ENCODE measurements at places on chromosomes 2 and 18.

- DNase-seq = no peak
Measured at GRCh38 chr2:143607231-143608062, 478.2 kb downstream of the ARHGAP15 start.

DNA sequence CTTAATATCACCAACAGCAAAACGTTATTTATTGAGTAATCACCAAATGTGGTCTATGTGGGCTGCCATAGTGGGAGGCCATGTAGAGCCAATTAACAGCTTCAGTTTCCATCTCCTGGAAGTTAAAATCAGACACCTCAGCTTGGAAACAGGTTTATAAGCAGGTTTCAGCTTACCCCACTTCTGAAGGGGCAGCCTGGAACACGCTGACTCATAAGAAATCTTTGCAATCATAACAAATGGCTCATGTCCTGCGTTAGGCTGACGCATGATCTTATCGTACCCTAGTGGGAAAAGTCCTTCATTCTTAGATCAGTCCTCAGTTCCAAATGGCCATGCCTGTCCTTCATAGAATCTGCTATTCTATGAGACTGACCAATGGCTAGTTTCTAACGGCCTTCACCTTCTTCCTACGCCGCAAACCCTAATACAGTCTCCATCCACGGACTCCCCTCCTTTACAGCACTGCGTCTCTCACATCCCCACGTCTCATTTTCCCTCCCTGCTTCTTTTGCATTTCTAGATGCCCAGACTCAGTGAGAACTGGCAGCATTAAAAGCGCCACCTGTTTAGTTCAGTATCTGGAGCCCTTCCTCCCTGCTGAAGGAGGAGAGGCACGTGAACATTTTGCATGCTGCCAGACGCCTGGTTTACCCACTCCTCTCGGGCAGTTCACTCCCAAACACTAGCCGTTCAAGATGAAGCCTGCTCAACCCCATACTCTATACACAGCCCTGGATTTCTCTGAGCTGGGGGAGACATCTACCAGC, 24.2 kb upstream of the BZW1 start:
- DNase-seq = no peak

DNA sequence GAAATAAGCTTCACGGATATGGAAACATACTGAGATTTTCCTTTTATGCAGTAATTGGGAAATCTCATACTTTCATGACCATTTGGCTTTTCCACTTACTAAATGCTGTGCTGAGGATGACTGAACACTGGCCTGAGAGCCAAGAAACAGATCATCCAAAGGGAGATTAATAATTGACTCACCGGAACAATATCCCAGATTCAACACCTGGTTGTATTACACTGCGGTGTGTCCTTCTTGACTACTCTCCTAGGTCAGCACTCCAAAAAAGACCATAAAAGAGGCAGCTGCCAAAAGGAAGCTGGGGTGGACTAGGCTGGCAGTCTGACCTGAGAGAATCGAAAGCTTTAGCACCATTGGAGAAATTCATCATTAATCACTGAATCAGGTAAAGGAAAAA, 469.1 kb downstream of the CBLN2 start:
- no peak for DNase-seq

DNA sequence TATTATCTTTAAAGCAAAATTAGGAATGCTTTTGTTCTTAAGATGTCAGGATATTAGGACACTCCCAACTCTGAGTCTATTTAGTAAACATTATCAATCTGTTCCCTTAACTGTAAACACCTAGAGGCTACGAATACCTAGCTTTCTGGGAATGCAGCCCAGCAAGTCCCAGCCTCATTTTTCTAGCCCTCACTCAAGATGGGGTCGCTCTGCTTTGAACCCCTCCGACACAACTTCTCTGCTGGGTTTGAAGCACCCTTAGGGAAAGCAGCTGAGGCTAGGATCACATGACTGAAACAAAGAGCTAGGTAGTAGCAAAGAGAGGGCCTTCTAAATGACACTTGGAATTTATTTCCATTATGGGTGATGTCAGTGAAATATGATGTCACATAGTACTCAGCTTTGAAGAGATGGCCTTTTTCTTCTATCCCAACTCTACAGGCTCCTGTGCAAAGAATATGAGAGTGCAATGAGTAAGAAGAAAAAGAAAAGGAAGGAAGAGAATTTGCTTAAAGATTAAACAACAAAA, 114.7 kb downstream of the CSRNP3 start:
- no peak for DNase-seq

DNA sequence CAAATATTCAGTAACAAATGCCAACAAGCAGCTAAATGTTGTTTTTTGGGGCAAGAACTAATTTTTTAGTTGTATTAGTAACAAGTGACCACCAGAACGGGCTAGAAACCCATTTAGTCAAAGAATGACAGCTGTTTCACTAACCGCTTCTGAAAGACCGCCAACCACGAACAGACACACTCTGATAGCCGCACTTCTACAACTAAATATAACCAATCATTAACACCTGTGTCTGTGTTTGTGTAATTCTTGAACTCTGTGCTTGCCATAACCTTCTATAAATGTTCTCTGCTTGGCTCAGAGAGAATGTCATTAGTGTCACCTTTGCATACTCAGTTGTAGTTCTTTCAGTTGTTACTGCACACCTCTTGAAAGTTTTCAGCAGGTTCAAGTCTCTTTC, 526.3 kb upstream of the LRRTM1 start:
- DNase-seq = no peak

DNA sequence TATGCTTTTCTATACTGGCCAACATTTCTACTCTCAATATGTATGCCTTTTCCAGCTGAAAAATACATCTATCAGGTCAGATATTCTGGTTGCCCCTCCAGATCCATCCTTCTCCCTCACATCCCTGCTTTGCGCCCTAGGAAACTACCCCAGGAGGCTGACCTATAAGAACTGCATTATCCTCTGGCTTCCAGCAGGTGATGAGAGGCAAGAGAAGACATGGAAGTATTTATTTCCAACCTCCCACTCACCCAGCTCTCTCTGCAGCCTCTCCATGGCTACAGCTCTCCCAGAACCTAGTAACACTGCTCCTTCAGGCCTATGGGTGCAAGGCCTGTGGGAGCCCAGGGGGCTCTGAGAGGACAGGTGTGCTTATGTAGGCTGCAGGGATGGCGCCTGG, 42.9 kb downstream of the ARID5A start:
- no peak for DNase-seq

GRCh38 chr2:100008956-100009355, 133.4 kb downstream of the AFF3 start:
- no peak for DNase-seq

DNA sequence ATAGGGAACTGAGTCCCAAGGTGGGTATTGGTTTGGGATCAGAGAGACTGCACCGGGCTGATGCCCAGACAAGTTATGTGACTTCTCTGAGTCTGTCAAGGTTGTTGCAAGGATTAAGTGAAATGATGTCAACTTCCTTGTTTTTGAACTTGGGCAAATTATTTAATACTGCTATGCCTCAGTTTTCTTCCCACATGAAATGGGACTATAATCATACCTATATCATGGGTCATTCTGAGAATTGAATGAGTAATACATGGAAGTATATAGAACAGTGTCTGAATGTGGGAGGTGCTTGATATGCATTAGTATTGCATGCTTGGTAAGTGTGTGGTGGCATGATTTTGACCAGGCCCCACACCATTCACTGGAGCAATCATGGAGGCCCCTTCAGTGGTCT, 99.0 kb downstream of the PRKCE start:
- DNase-seq = no peak

- DNase-seq = no peak
Measured at GRCh38 chr2:200170221-200170620, 136.3 kb upstream of the SPATS2L start.

GRCh38 chr2:53646788-53647187, 120.8 kb upstream of the CHAC2 start:
- DNase-seq = no peak

- no peak for DNase-seq
Measured at GRCh38 chr2:158127380-158127804, 25.7 kb downstream of the UPP2 start.

- DNase-seq = no peak
Measured at GRCh38 chr2:202687276-202687675, 52.5 kb downstream of the FAM117B start.

GRCh38 chr18:10274301-10274700, 180.1 kb upstream of the APCDD1 start:
- DNase-seq = no peak

DNA sequence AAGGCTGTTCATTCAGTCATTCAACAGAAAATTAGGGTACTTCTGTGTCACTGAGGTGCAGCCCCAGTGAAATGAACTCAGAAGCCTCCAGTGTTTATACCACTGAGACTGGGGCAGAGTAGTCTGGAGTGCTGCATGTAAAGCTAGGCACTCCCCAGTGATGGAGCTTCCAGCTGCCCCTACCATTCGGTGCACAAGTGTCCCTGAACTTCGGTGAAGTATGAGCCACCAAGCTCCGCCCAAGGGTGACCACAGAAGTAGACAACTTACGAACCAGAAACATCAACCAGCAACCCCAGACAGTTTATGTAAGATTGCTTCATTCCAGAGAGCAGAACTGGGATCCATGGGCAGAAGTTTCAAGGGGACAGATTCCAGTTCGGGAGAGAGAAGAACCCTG, 70.6 kb upstream of the FOSL2 start:
- no peak for DNase-seq

DNA sequence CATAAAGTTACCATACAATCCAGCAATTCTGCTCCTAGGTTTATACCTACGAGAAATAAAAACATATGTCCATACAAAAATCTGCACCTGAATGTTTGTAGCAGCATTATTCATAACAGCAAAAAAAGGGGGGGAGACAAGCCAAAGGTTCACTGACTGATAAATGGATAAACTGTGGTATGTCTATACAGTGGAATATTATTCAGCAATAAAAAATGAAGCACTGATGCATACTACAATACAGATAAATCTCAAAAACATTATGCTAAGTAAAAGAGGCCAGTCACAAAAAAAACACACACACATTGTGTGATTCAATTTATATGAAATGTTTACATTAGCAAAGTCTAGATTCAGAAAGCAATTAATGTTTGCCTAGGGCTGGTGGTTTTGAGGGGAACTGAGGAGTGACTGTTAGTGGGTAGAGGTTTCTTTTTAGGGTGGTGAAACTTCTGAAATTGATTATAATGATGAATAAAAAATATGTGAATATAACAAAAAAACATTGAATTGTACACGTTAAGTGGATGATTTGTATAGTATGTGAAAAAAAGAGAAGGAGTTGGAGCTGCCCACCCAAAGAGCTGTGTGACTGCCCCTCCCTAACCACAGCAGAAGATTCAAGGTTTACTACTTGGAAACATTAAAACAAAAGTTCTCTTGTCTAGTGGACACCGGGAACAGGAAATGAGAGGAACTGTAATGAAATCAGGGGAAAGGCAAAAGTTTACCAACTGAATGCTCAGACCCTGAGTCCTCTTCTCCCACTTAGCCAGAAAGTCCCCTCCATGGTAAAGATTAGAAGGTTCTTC, 13.4 kb downstream of the COLEC12 start:
- DNase-seq = no peak

DNA sequence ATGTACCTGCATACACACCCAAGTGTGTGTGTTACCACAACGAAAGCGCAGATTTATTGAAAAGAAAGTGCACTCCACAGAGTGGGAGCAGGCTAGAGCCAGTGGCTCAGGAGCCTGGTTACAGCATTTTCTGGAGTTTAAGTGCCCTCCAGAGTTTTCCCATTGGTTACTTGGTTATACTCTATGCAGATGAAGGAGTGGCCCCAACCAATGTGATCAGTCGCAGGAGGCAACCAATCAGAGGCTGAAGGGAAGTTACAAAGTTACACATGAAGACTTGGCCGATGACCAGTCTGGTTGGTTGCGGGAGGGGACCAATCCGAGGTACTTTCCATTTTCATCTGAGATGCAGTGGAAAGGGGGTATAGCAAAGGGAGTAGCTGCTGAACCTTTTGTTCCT, 13.5 kb upstream of the PRLH start:
- no peak for DNase-seq

GRCh38 chr2:7692657-7693161, 775.5 kb downstream of the RNF144A start:
- no peak for DNase-seq

DNA sequence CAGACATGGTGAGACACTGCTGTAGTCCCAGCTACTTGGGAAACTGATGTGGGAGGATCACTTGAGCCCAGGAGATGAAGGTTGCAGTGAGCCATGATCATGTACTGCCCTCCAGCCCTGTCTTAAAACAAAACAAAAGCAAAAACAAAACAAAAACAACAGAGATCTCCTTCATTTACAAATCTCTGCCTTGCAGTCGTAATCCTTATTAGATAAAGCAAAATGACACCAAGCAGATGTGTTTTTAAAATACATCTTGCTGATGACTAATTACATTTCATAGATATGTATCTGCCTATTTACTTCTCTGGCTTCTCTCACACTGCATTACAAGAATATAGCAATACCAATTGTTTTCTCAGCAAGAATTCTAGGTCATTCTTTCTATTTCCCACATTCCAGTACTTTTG, 22.8 kb downstream of the NFE2L2 start:
- no peak for DNase-seq

DNA sequence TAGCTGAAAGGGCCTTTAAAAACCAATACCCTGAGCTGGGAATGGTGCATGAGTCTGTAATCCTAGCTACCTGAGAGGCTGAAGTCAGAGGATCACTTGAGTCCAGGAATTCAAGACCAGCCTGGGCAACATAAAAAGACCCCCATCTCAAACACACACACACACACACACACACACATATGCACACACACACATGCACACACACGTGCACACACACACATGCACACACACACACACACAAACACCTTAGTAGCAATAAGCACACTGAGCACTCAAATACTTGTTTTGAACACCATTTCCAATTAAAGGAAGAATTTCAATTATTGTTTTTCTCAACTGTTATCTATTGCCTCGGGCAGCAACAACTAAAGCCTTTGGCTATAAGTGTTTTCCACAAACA, 25.6 kb upstream of the UBE2F start:
- DNase-seq = no peak

DNA sequence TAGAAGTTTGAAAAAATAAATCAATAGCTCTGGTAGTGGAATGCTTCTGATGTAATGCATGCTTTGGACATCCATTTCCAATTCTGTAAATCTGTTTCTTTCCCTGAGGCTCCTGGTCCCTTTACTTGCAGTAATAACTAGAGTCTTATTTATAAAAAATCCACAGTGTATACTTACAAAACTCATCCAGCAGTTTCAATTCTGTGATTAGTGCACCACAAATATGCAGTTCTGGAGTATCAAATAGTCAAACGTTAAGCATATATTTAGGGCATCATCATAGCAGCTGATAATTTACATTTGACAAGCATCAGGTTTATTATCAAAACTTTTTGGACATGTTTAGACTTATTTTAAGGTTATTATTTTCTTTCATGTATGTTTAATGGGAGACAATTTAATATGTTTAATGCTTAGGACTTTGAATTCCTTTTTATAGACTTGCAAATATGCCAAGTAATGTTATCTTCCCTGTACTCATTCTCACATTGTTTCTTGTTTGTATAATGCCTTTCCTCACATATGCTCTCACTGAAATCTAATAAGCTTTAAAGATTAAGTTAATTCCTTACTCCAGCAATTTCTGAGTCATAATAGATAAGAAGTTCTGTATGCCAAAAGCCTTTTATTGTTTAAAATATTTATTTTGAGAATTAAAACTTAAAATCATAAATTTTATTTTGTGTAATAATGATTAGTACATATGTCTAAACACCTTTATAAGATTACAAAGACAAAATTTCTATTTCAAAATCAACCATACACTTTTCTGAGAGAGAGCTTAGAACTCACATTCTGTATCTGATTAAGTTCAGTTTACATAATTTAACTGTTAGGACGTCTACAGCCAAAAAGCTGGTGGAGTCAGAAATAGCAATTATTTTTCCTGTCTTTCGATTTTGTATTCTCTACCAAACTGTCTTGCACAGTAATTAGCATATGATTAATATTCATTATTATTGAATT, 341.5 kb upstream of the TMEFF2 start:
- DNase-seq = no peak

GRCh38 chr2:164967781-164968228, 12.5 kb upstream of the SLC38A11 start:
- no peak for DNase-seq
